Forelimb muscle (tissue), 1 donor: ENCODE measurements at places on chromosomes 1 and 21. TPM values are rescaled to one million over a fixed set of nuclear protein-coding genes. Genes with fewer than 3 reads are reported as not detected.

Gene KRTAP12-2
- polyA plus RNA-seq = not detected

Gene INAVA
- 2.0 TPM for polyA plus RNA-seq

Gene GART
- polyA plus RNA-seq = 51.3 TPM

Gene MRPS6
- polyA plus RNA-seq = 33.6 TPM

Gene RGS18
- polyA plus RNA-seq = 0.95 TPM

Gene PLA2G2F
- not detected for polyA plus RNA-seq

Gene SLC6A9
- polyA plus RNA-seq = 3.2 TPM

Gene TEX38
- polyA plus RNA-seq = 0.27 TPM

Gene PTAFR
- polyA plus RNA-seq = 1.7 TPM

DNA sequence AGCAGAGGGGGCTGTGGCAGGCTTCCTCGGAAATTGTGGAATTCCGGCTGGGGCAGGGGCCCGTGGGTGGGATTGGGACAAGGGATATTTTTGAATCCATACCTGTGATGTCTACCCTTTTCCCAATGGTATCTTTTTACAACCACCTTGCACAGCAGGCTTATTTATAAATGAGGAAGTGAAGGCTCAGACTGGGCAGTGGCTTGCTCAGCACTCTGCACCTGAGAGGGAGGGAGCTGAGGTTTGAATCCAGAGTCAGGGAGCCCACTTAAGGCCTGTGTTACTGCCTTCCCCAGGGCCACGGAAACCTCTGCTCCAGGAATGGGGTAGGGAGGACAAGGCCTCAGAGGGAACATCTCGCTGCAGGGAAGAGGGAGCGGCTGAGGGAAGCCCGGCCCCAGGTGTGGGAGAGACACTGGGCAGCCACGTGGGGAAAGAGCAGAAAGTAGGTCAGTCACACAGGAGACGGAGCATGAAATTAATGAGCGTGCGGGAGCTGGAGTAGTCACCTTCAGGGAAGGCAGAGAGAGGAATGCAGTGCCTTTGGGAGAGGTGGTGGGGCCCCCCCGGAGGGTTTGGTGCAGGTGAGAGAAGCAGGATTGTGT is 35.4 kb upstream of the SCMH1 start:
- no peak for DNase-seq

DNA sequence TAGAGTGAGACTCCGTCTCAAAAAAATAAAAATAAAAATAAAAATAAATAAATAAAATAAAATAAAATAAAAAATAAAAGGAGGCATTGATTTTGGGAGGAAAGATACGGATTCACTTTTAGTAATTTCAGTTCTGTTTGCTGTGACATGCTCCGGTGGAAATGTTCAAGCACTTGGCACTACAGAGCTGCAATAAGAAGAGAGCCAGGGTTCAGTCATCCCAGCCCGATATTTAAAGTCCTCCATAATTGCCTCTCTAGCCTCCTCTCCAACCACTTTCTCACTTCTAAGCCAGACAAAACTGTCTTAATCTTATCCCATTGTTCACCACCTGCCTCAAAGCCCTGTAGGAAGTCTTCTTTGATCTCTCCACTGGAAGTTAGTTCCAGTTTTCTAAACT is 55.0 kb upstream of the MACF1 start:
- no peak for DNase-seq

- no peak for DNase-seq
Observed at GRCh38 chr1:234498448-234499118, 19.6 kb upstream of the TARBP1 start.

- no peak for DNase-seq
Observed at GRCh38 chr1:200178340-200178739, 150.8 kb downstream of the NR5A2 start.

GRCh38 chr1:170134521-170134920 is 11.2 kb upstream of the NTMT2 start:
- peak; percentile 89 for DNase-seq

- no peak for DNase-seq
Observed at GRCh38 chr1:214422137-214422671, 129.2 kb downstream of the PTPN14 start.

GRCh38 chr21:33510826-33511225 is 19.3 kb upstream of the DNAJC28 start:
- DNase-seq = no peak

GRCh38 chr1:161890574-161890973 is 124.5 kb downstream of the ATF6 start:
- no peak for DNase-seq

DNA sequence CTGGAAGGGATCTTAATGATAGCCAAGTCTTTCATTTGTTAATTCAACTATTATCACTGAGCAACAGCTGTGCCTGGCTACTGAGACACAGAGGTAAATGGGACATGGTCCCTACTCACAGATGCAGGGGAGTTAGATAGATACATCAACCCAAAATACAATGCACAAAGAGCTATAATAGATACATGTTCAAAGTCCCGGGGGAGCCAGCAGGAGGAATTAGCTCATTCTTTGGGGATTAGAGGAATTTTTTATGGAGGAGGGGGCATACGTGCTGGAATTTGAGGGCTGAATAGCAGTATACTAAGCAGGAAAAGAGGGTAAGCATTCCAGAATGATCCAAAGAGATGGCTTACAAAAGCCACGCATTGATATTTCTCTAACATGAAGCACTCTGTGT is 34.6 kb downstream of the C8B start:
- DNase-seq = no peak

- no peak for DNase-seq
Observed at GRCh38 chr1:24379733-24380315, 33.8 kb downstream of the STPG1 start.

GRCh38 chr1:198169672-198170071 is 12.9 kb downstream of the NEK7 start:
- no peak for DNase-seq

- no peak for DNase-seq
Observed at GRCh38 chr1:224592636-224593582, 23.2 kb upstream of the CNIH3 start.

- no peak for DNase-seq
Observed at GRCh38 chr1:55352080-55352810, 137.1 kb upstream of the USP24 start.

- DNase-seq = no peak
Observed at GRCh38 chr1:172895050-172895460, 155.7 kb downstream of the TNFSF18 start.

- DNase-seq = no peak
Observed at GRCh38 chr1:68015971-68016370, 34.5 kb downstream of the DIRAS3 start.

DNA sequence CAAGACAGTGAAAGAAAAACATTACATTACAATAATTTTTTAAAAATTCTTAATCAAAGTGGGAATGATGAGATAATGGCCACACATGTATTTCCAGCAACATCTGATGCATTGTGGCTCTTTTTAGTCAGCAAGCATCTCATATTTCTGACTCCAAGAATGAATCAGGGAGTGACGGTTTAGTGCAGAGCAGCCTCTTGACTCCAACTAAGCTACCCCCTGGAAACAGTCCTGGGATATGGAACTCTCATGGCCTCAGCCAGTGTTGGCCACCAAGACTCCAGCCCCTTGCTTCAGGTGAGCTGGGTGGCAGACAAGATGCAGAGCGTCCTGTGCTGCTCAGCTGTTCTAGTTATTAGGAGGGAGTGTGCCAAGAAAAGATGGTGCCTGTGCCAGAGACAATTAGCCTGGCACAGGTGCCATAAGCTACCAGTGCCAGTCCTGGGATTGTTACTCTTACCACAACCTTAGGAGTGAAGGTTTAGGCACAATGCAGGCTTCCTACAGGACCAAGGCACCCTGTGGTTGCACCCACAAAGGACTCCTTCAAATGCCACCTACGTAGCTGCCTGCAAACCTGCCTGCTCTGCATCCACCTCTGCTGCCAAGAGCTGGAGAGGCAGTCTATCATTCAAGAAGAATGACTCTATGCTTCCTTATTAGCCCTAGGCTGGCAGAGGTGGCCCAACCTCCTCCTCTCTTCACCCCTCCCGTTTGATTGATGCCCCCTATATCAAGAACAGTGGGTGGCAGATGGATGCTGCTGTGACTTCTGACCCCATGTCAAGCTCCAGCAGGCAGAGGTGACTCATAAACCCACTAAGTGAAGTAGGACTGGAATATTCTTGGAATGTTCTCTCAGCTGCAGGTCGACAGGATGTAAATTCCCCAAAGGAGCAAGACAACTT is 6.0 kb upstream of the SEC16B start:
- no peak for DNase-seq

GRCh38 chr1:10553118-10553517 is 78.4 kb downstream of the PEX14 start:
- DNase-seq = no peak

DNA sequence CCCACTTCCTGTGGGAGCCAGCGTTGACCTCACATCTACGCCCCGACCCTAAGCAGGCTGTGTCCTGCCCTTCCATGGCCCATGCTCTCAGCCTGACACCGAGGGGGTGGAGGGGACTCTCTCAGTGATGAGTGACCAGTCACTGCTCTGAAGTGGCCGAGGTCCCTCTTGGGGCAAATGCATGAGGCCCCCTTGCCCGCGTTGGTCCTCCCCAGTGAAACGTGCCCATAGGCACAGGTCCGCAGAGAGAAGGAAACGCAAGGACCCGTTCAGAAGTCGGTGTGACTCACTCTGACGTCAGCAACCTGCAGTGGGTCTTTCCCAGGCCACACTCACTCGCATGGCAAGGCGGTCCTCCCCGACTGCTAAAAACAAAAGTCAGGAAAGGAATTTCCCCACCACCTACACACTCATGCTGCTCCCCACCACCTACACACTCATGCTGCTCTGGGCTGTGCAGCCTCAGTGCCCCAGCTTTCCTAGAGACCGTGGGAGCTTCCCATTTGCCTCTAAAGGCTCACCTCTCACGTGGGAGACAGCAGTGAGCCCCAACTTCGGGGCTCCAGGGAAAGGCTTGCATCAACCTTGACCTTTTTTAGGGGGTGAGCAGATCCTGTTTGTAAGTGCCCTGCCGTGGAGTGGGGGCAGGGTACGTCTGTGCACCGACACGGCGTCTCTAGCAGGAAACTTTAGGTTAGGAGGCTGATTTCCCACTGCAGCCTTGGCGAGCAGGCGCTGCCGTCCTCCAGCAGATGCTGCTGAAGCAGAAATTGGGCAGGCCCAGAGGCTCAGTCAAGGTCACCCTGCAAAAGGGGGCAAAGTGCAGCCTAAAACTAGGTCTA is 11.4 kb downstream of the UBASH3A start:
- DNase-seq = no peak
